ENCODE measurements at places on chromosomes 5 and 9.

GRCh38 chr5:151720215-151720614 lies 33.5 kb upstream of the SPARC start:
- DNase-seq, result no peak

DNA sequence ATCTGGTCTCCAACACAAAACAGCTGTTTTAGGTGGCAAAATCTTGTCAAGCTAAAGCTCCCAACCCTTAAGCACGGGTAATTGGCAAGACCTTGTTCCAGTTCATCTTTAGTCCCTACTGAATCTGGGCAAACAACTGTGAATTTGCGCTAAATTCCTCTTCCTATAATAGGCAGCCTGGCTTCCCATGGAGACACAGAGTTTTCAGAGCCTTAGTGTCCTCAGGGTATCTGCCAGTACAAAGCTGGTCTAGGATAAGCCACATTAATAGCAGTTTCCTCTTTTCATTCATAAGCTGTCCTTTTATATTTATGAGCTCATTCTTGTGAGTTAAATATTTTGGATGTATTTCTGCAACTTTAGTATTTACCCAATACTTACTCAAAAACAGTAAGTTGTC lies 59.5 kb downstream of the FGF10 start:
- DNase-seq, result no peak

DNA sequence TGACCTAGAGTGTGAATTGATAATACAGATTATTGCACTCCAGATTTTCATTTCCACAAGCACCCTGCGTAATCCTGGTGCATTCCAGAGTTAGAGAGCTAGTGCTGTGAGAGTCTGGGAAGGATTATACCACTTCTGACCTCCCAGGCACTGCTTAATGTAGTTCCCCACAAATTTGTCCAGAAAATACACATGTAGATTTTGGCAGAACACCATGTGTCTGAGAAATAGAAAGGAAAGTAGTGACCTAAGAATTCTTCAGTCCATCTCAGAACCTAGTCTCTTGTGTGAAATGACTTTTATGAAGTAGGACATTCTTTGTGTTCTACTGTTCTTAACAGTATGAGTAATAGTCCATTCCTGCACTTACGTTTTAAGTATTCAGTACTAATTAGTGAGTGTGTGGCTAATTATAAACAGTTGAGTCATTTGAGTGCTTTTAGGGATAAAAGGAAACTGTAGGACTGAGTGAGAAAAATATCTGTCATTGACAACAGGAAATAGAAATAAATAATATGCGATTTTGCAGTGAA lies 27.8 kb upstream of the PTPDC1 start:
- no peak for DNase-seq

GRCh38 chr9:133514460-133515239 lies 10.1 kb downstream of the MYMK start:
- DNase-seq, result no peak

- no peak for DNase-seq
These were observed 73.8 kb upstream of the IL17B start for GRCh38 chr5:149452665-149453617.

DNA sequence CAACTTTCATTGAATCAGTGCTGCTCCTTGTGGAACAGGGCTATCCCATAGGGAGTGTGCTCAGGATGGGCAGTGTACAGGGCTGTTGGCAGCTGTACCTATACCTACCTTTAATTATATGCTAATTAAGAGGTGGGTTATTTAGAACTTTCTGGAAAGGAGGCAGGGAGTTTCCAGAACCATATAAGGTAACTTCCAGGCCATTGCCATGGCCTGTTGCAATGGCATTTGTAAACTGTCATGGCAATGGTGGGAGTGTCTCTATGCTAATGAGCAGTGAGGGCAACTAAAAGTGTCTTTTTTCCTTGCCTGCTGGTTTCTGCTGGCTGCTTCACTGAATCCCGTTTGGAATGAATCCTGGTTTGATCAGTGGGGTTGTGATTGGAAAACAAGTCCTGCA lies 2.3 kb upstream of the ARHGAP26 start:
- no peak for DNase-seq

DNA sequence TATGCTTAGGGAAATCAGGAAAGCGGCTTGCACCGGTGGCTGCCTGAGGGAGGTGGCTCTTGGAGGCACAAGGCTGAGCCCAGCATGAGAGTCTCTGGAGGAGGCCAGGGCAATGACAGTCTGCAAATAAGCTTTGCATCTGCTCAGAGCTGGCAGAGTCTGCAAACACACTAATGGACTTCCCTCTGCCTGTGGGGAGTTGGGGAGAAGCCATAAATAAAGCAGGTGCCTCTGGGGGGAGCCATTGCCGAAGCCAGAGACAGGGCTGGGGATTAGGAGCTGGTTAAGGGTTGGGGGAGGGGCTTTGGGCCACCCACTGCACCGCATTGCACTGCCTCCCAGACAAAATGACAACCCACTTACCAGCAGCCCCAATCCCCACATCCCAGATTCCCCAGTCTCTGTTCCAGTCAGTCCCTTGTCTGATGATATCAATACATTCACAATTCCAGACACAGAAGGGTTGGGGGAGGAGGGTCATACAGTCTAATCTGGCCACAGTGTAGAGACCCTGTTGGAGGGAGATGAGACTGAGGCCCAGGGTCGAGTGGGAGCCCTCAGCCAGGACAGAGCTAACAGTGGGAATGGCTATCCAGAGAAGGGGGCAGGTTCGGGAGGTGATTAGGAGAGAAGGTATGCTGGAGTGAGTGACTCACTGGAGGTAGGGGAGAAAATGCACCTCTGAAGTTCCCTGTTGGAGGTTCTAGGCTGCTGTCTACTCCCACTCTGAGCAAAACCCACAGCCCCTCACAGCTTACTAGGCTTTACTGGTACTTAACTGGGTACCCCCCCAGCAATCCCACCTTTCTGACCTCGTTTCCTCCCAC lies 53.7 kb downstream of the PAX5 start:
- DNase-seq, result peak; percentile 53

DNA sequence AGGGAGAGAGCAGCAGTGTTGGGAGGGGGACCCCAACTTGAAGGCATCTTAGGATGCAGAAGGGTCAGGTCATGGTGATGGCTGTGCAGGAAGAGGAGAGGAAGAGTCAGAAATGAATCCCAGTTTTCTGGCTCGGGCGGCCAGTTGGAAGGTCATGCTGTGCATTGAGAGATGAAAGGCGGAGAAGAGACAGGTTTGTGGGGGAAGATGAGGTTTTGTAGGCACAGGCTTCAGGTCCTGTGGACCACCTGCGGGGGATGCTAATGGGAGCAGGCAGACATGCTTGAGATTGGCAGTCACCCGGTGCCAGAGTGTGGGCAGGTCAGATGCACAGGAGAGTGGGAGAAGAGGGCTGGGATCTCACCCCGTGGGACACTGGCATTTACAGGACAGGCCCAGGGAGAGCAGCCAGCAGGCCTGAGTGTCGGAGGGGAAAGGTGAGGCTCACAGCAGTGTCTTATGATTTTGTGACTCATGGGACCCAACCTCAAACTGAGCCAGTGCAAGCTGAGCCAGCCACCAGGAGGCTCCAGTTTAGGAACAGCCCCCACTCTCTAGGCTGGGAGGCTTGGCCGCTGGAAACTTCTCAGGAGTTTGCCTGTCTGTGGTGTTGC lies 17.5 kb downstream of the STXBP1 start:
- DNase-seq, result no peak

- no peak for DNase-seq
These were observed 17.9 kb upstream of the MSMP start for GRCh38 chr9:35771943-35772342.

DNA sequence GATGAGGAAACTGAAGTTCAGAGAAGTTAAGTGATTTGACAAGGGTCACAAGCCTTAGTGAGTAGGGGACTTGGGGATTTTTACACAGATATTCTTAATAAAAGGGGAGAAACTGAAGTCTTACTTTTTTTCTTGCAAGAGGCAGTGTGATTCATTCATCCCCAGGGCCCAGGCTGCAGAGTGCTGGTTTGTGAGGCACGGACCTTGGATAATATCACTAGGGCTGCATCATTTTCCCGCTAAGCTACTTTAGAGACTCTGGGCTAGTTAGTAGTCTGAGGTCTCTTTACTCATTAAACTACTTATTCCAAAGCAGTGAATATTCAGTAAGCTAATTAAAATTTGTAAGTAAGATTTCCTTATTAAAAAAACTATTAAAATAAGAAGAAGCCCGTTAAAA lies 195.0 kb downstream of the PBX3 start:
- no peak for DNase-seq

GRCh38 chr5:79585116-79585515 lies 27.1 kb upstream of the TENT2 start:
- DNase-seq, result no peak

DNA sequence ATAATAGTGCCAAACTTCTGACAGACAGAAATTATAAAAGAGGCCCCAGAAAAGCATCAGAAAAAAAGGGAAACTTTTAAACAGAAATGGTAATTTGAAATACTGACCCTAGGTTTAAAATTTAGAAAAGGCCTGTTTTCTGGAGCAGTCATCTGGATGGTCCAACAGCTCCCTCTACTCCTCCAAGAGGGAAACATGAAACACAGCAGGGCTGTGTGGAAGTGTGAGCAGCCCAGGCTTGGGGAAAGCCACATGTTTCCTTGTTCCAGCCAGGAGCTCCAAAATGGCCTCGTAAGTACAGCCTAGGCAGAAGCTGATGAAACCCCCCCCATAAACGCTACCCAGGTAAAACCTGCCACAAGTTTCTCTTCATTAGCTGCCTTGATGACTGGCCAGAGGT lies 499.3 kb upstream of the ADAMTS16 start:
- no peak for DNase-seq

DNA sequence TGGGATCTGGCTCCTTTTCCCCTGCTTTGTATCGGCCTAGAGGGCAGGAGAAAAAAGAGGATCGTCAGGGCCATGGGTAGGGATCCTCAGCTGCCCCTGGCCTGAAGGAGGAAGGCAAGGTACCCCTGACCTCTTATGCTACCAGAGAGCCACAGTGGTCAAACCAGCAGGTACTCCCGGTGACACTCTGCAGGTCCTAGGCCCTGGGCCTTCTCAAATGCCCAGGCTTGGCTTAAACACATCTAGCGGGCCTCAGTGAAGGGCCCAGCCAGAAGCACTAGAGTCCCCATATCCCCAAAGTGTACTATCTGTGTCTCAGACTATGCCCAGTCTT lies 3.5 kb downstream of the IRF1 start:
- no peak for DNase-seq

DNA sequence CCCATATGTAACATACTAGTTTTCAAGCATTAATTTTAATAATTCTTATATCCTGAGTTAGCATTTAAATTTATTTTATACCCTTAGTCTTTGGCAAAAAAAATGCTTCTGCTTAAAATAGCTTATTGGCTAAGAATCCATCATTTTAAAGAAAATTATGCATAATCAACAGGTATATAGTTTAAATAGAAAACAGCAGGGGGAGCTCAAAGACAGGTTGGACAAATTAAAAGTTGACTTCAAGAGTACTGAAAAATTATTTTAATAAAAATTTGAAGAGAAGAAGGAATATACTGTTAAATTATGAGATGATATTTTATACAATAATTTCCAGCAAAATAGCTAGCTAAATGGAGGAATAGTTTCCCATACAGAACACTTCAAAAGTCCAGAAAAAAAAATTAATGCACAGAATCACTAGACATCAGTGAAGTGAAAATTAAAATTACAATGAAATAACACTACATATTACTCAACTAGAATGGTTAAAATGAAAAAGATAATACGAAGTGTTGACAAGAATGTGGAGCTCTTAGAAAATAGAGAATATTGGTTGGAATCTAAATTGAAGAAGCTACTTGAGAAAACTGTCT lies 387.1 kb downstream of the PDE4D start:
- DNase-seq, result no peak

- DNase-seq, result no peak
These were observed 11.9 kb upstream of the CACNA1B start for GRCh38 chr9:137865581-137866145.

GRCh38 chr5:148469501-148469935 lies 85.8 kb downstream of the FBXO38 start:
- DNase-seq, result no peak

- no peak for DNase-seq
These were observed 26.7 kb downstream of the NDUFS6 start for GRCh38 chr5:1827886-1828397.

GRCh38 chr5:75660678-75661465 lies 49.6 kb downstream of the ANKDD1B start:
- DNase-seq, result peak; percentile 29

DNA sequence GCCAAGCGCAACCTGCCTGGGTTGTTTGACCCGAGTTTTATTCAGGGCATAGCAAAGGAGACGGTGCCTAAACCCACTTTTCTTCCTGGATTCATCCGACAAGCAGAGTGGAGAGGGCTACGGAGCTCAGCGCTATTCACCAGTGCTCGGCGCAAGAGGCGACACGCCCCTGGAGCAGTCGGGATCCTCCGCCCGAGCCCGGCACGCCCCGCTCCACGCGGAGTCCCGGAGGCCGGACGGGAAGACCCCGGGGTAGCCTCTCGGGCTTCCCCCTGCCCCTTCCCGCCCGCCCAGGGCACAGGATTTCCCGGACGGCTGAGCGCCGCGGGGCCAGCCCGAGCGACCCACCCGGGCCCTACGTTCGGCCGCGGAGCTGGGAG lies 427 bp downstream of the SERINC5 start:
- DNase-seq, result no peak

DNA sequence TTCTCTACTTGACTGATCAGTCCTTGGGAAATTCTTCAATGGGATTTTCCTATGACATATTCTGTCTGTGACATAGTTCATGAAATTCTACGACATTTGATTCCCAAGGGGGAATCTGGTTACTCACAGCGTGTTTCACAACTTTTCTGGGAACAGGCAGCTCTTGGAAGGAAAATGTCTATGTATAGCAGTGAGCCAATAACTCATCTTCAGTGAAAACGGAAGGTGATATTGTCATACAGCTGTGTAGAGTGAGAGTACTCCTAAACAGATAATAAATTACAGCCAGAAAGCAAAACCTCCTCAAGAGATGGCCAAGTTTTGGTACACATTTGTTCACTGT lies 91.4 kb downstream of the C9orf152 start:
- DNase-seq, result no peak

- no peak for DNase-seq
These were observed 86.9 kb downstream of the MVB12B start for GRCh38 chr9:126413391-126414068.

DNA sequence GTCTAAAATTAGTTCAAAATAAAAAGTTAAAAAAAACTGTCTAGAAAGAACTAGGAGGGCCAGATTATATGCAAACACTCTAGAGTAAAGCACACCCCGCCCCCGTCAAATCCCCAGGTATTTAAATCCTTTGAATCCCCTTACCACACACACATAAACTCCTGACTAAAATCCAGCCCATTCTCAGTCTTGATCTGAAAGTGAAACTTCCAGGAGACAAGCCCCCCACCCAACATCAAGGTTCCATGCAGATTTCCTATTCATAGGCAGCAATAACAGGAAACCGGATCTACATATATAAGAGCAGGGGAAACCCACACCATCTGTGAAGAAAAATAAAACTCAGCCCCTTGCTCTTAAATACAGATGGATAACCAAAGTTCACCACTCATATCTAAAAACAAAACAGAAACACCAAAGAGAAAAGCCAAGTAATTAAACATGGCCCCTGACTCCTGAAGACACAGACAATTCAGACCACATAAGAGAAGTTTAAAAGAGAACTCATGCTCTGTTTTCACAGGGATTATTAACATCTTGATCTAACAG lies 42.3 kb downstream of the MARCHF3 start:
- peak; percentile 53 for DNase-seq
